GM04504 (cell line): ENCODE measurements at places on chromosomes 5 and 9.

- peak; percentile 54 for DNase-seq
Measured at GRCh38 chr5:72523960-72524582, 16.9 kb upstream of the ZNF366 start.

DNA sequence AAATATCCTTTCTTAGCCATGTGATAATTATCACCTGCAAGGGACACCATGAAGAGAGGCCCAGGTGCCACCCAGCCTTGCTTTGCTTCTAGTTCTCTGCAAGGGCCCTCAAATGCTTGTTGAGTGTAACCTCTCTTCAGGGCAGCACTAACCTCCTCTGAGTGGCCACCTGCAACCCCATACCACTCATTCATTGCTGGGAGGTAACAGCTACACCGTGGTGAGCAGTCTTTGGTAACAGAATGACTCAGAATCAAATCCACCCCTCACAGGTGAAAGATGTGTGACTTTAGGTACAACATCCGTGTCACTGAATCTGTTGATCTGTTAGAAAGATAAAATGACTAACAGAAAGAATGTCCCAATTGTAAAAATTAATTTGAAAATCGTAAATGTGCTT, 365.1 kb upstream of the TRPC7 start:
- DNase-seq: no peak

DNA sequence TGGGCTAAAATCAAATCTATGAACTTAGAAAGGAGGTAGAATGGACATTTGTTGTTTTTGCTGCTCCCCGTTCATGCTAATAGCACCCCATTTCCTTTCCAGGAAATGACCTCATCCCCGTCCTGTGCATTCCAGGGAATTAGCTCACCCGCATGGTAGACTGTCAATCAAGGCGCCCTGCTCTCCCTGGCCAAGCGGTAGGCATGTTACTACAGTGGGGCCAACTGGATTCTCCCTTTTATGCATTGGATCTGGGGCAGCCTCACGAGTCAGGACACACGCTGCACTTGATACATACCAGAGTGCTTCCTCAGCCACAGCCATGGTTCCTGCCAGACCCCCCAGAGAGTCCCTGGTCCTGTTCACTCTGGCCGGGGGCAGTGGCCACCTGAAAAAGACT, 111.0 kb upstream of the PTCH1 start:
- no peak for DNase-seq

DNA sequence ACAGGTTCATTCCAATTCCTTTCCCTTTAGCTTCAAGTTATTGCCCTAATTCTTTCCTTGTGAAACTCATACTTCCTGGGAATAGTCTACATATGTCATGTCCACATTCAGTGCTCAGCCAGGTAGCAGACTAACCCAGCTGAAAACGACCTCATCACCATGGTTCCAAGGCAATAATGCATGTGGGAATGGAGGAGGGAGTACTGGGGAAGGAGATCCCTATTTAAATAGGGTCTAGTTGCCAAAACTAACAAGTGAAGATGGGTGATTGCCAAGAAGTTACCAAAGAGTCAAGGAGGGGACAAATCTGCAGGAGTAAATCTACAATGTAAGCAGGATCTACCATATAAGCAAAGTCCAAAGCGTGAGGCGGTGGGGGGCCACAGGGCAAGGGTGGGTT, 47.3 kb upstream of the MCTP1 start:
- DNase-seq: no peak

DNA sequence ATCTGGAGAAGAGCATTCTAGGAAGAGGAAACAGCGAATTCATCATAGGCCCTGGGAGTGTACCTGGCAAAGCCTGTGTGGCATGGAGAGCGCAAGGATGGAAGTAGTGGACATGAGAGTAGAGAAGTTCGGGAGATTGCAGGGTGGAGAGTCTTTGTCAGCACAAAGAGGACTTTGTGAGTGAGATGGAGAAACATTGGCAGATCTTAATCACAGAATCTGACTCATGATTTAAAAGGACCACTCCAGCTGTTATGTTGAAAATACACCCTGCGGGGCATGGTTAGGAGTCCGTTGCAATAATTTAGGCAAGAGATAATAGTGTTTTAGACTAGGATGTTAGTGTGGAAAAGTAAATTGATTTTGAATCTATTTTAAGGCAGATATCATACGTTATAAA, 116.9 kb downstream of the HACD4 start:
- DNase-seq: no peak

GRCh38 chr9:35790025-35790384, 1.4 kb upstream of the NPR2 start:
- no peak for DNase-seq

GRCh38 chr5:172283020-172283861, at the start of gene UBTD2:
Gene UBTD2 (minus strand): TSS chr5:172283764. CDS start chr5:172283665, 99 bp downstream.
- DNase-seq: no peak

DNA sequence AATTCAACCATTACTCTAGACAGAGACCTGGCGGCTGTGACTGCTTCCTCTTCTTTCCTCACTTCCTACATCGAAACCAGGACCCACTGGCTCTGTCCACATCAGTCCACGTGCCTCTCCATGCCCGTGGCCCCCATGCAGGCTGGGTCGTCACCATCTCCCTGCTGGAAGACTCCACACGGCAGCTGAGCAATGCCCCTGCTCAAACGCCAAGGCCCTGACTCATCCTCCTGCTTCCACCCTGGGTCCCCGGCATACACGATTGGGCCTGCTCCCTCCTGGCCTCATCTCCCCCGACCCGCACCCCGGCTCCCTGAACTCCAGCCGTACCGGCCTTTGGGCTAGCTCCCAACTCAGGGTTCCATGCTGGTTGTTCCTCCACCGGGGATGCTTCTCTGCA, 67.2 kb upstream of the IER5L start:
- no peak for DNase-seq

DNA sequence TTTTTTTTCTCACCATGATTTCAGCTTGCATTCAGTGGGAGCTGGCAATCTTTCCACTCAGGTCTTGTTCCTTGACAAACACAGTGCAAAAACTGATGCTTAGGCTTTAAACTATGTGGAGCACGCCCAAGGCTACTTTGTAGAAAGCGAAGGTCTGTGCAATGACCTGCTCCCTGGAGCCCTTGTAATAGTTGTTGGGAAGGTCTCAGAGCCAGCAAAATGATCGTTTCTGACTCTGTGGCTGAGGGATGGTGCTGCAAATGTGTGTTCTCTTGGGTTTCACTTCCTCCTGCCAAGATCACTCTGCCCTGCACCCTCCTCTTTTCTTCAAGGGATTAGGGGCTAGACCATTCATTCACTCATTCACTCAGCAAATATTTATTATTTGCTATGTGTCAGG, 249.7 kb upstream of the MAP3K1 start:
- no peak for DNase-seq

GRCh38 chr5:153148624-153148976, 341.9 kb upstream of the GRIA1 start:
- no peak for DNase-seq

- no peak for DNase-seq
Measured at GRCh38 chr9:72394066-72394465, 29.1 kb upstream of the ZFAND5 start.

DNA sequence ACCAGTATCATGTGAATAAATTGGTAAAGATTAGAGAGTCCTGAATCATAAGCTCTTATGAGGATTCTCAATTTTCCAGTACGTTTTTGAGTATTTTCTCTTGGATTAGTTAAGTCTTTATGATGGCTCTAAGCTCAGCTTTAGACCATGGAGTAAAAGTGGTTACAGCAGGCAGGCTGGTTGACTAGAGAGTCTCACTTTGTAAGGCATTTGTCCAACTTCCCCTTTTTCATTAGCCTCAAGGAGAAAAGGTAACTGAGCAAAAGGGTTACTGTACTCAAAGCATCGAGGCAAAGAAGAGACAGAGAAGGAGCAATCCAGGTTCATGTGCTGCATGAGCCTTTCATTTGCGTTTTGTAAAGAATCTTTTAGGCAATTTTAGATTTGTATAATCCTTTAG, 8.5 kb downstream of the NOP16 start:
- DNase-seq: no peak

DNA sequence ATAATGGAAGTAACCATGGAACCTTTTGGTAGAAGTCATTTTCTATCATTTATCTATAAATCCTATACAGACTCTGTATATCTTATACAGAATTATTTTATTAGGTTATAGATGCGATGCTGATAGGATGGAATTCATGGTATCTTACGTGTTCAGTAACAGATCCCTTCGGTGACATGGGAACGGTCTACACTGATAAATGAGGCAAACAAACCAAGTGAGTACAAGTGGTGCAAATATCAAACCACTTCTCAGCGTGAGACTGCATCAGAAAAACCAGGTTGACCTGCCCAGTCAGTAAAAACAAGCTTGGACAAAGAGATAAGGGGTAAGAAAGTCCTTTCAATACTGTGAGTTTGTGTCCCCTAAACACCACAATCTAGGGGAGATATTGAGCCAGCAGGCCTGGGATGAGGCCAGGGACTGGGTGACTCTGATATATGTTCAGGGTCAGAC, 215.5 kb downstream of the GAPVD1 start:
- no peak for DNase-seq

DNA sequence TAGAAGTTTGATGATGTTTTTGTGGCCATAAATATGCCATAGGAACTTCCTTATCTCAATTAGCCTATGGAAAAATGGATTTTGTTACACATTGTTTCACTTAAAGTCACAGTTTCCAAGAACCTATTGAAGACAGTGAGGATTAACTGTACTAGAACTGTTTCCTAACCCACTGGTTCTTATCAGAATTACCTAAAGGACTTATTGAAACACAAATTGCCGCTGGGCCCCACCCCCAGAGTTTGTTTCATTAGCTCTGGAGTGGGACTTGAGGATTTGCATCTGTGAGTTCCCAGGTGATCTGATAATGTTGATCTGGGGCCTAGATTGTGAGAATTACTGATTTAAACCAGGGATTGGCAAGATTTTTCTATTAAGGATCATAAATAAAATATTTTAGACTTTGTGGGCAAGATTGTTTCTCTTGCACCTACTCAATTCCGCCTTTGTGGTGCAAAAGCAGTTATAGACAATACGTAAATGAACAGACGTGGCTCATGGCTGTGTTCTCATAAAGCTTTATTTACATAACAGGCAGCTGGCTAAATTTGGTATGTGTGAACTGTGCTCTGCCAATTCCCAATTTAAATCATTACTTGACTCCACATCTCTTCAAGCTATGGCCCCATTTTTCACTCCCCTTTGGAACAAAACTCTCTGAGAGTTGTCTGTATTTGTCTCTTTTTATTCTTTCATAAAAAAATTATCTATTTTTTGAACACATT, 9.3 kb downstream of the JAK2 start:
- DNase-seq: no peak

- DNase-seq: no peak
Measured at GRCh38 chr5:127055880-127056653, 17.2 kb downstream of the C5orf63 start.

DNA sequence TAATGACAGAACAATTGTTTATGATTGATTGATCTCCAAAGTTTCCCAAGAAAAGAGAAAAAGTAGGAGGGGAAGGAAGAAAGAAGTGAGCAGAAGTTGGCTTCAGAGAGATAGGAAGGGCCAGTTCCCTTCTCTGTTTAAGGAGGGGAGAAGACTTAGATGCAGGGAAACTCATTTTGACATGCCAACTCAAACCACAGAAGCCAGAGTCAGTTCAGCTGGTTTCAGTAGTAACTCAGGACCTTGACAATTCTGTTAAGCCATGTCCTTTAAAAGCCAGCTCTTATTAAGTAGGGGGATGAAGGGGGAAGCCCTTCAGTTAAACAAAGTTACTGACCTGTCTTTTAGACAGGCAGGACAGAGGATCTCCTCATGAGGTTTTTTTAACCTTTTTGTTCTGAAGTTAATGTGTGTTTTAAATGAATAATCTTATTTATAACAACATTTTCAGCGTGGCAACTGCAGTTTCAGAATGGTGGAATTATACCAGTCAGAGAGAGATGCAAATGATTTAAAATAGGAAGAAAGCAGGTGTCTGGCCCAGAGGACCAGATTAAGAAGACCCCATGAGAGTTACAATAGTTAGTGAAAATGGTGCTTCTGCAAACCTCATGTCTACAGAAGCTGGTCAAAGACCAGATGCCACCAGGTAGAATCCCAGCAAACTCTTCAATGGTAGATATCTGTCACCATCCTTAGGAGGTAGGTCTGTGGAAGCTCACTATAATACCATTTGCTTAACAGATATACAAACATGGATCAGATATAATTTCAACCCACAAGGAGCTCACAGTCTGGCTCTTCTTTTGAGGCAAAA, 29.3 kb upstream of the ABL1 start:
- DNase-seq: no peak

GRCh38 chr5:107012371-107012770, 658.4 kb downstream of the EFNA5 start:
- no peak for DNase-seq

DNA sequence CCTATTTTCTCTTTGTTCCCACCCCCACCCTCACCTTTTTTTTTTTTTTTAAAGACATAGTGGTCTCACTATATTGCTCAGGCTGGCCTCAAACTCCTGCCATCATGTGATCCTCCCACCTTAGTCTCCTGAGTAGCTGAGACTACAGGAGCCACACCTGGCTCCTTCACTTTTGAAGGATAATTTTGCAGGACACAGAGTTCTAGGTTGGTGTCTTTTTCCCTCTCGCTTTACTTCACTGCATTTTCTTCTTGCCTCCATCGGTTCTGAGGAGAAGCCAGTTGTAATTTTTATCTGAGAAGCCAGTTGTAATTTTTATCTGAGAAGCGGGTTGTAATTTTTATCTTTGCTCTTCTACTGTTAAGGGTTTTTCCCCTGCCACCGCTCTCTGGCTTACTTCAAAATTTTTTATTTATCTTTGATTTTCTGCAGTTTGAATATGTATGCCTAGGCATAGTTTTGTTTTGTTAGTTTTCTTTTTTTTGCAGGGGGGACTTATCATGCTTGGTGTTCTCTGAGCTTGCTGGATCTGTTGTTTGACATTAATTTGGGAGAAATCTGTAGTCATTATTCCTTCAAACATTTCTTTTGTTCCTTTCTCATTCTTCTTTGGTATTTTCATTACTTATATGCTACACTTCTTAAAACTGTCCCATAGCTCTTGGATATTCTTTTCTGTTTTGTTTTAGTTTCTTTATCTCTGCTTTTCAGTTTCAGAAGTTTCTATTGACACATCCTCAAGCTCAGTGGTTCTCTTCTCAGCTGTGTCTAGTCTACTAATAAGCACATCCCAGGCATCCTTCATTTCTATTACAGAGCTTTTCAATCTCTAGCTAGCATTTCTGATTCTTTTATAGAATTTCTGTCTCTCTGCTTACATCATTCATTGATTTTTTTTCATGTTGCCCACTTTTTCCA, 148.2 kb upstream of the CHD1 start:
- DNase-seq: no peak

GRCh38 chr5:167699432-167699831, 592.0 kb upstream of the WWC1 start:
- DNase-seq: peak; percentile 97
